ENCODE measurements at places on chromosomes 7 and 10. TPM values are rescaled to one million over a fixed set of nuclear protein-coding genes. Genes with fewer than 3 reads are reported as not detected.

GRCh38 chr10:17352583-17352982 lies 101.8 kb downstream of the ST8SIA6 start:
- no peaks in the 10 kb centered on the region for H3K27me3 ChIP-seq
- no peaks in the 10 kb centered on the region for H3K36me3 ChIP-seq
- no peak overlapping the region for H3K4me3 ChIP-seq
- DNase-seq: no peak
- H3K27ac ChIP-seq: no peak overlapping the region

TBC1D12 gene
- 11.4 TPM for total RNA-seq

EIF4EBP2 gene
- total RNA-seq: 32.9 TPM

HYAL4 gene
- total RNA-seq: 0.09 TPM

GRCh38 chr10:17847585-17848296 lies 38.6 kb downstream of the MRC1 start:
- no peak overlapping the region for H3K27ac ChIP-seq
- DNase-seq: peak; percentile 48
- no peaks in the 10 kb centered on the region for H3K4me1 ChIP-seq
- H3K36me3 ChIP-seq: no peaks in the 10 kb centered on the region
- no peak overlapping the region for H3K4me3 ChIP-seq

Measured in muscle of leg (tissue), 16 donors.